Endothelial cell of umbilical vein (primary cell): ENCODE measurements at places on chromosomes 5 and 9.
A peak's percentile ranks its signal among the peaks of the same experiment; 100 is the strongest.

GRCh38 chr9:134858051-134858841 lies 22.4 kb upstream of the FCN2 start:
- DNase-seq, result no peak

DNA sequence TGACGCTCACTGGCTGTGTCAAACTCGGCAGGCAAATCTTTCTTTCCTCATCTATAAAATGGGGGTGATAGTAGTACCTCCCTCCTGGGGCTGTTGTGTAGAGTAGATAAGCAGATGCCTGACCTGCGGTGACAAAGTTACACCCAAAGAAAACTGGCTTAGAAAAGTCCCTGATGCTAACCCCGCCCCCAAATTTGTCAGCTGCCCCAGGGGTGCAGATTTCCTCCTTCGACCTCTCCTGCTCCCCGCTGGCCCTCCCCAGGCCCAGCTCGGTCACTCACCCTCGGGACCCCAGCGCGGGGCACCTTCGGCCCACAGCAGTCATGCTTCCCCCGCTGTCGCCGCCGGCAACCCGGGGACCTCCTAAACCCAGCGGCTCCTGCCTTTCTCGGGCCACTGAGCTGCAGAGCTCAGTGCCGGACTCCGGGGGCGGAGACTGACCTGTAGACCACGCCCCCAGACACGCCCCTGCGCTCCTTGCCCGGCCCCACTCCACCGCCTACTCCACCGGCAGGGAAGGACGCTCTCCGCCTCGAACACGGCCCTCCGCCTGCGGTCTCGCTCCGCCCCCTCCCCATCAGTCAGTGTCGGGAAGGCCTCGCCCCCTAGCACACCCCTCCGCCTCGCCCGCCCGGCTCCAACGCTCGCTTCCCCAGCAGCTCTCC lies 7.4 kb downstream of the SH2D3C start:
- peak; percentile 99 for DNase-seq

DNA sequence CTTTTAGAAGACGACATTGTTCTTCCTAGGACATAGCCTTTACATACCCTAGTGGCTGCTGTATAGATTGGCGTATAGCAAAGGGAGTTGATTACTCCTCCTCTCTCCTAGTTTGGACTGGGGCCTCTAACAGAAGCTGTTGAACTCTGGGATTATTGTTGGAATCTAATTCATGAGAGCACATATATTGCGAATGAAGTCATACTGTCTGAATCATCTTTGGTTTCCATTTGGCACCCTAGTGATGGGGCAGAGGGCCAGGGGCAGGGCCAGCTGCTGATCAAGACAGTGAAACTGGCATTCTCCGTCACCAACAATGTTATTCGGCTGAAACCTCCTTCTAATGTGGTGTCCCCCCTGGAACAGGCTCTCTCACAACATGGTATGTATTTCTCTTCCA lies 40.3 kb downstream of the NUP188 start:
- DNase-seq, result no peak

GRCh38 chr9:33128570-33128969 lies 38.6 kb downstream of the B4GALT1 start:
- no peak for DNase-seq

DNA sequence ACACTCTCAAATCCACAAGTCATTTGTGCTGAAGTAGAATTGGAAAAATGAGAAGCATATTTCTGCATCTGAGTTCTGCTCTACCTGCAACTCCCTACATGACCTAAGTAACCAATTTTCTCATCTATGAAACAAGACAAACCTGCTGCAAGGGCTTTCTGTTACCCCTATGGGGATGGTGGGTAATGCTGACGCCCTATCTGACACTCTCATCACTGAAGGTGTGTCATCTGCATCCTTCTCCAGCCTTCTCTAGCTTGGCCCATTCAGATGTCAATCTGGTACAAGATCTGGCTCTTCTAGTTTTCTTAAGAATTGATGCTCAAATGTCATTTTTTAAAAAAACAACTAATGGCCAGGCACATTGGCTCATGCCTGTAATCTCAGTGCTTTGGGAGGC lies 73.8 kb downstream of the RFX3 start:
- DNase-seq, result no peak

GRCh38 chr9:119736491-119737454 lies 367.5 kb upstream of the BRINP1 start:
- no peak for DNase-seq

- peak; percentile 19 for DNase-seq
Measured at GRCh38 chr5:142325725-142326479, 1.1 kb upstream of the SPRY4 start.

GRCh38 chr9:91625331-91625730 lies 201.7 kb upstream of the NFIL3 start:
- DNase-seq, result no peak

DNA sequence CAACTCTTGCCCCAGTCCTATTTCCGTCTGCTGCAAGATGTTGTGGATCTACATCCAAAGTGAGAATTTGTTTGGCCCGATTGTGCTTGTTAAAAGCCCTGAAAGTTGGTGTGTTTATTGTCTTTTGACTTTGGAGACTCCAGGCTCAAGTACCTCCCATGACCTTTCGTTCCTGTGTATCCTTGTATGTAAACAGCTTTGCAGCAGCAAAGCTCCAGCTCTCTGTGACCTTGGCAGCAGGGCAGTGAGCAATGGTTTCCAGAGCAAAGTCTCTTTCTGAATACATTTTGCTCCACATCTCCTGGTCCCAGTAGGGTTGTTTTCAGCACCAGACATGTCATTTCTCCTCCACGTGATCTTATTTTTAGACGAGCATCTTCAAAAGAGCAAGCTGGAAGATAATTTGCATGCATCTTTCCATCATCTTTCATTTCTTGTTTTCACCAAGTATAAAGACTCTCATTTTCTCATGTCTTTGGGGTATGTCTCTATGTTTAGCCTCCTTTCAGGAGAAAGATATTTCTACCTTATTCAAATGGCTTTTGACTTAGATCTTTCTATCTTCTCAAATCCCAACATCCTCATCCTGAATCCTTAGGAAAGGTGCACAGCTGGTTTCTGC lies 68.1 kb upstream of the ERCC6L2 start:
- DNase-seq, result peak; percentile 86
